ENCODE measurements at places on chromosomes 13 and 19.
A peak's percentile ranks its signal among the peaks of the same experiment; 100 is the strongest.

DNA sequence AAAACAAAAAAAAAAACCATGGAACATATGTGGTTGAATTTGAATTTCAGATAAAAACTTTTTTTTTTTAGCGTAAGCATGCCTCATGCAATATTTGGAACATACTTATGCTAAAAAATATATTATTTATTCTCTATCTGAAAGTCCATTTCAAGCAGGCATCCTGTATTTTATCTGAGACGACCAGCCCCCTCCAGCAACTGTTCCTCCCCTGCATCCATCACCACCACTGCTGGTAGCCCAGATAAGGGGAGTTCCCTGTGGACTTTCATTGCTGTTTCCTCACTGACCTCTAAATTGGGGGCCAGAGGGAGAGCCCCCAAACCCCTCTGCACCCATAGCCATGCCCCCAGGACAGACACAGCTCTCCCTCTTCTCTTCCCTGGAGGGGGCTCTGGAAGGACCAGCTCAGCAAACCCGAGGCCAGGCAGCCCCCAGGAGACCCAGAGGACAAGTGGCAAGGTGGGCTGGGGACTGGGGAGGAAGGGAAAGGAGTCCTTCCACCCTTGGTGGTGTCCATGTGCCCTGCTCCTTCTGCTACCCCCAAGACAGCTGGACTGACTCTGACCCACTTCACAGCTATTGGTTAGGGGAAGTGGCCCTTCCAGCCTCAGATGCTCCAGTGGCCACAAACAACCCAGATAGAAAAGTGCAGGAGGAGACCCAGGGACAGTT, 6.6 kb upstream of the SIGLEC12 start:
- DNase-seq = no peak

- DNase-seq = no peak
Observed at GRCh38 chr13:48585456-48585840, 52.6 kb upstream of the RCBTB2 start.

DNA sequence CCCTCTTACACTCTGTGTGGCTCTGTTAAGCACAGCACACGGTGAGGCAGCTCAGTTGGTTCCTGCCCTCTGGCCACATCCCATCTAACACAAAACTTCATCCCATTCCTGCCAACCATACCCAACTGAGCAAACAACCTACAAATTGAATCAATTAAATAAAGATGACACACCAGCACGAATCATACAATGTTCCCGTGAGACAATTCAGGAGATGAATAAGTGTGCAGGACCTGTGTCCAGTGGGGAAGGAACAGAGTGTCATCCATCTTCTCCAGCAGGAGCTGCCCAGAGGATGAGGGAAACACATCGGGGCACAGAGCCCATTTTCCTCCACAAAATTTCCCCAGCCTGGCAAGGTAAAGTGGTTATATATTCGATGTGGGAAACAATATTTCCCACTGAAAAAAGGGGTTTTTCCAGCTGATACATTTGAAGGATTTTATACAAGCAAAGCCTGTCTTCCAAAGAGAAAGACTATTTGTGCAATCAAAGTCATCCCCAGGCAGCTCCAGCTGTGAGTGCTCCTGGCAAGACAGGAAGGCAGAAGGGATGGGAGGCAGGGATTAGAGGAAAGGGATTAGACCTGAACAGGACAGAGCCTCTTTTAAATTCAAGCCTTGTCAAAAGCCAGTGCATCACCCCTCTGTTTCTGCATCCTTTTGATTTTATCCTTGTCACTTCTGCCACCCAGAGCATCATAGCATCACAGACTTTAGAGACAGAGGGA, 240.2 kb downstream of the LHFPL6 start:
- no peak for DNase-seq

- DNase-seq = peak; percentile 29
Observed at GRCh38 chr19:4172861-4173473, 9.4 kb downstream of the SIRT6 start.

DNA sequence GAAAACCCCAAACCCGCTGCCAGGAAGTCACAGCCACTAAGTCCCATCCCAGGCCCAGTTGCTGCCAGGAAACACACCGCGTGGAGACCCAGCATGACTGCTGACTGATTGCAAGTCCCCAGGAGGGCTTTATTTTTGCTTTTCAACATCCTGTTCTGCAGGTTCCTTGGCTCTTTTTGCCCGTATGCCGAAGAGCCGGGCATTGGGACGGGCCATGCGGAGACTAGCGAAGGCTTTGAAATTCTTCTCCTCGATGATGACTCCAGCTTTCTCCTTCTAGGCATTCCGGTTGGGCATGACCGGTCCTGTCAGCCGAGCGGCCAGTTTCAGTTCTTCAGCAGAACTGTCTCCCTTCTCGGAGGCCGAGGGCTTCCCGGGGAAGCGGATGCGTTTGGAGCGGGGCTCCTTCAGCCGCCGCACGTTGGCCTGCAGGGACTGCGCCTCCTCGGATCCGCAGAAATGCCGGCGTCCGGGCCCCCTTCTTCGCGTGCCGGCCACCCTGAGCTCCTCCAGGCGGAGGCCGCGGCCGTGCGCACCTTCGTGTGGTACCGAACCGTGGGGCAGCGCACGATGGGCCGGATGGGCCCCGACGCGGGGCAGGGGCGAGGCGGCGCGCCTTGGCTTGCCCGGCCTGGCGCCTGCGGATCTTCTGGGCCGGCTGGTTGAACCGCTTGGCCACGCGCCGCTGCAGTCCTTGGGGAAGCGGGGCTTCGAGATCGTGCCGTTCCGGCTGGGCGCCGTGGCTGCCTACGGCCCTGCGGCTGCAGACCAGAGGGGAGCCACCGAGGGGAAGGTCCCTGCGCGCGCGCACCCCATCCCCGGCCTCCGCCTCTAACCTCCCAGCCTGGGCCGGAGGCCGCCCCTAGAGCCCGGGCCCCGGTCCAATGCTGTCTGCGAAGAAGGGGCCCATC, 15.2 kb downstream of the ZSCAN5C start:
- DNase-seq = no peak

DNA sequence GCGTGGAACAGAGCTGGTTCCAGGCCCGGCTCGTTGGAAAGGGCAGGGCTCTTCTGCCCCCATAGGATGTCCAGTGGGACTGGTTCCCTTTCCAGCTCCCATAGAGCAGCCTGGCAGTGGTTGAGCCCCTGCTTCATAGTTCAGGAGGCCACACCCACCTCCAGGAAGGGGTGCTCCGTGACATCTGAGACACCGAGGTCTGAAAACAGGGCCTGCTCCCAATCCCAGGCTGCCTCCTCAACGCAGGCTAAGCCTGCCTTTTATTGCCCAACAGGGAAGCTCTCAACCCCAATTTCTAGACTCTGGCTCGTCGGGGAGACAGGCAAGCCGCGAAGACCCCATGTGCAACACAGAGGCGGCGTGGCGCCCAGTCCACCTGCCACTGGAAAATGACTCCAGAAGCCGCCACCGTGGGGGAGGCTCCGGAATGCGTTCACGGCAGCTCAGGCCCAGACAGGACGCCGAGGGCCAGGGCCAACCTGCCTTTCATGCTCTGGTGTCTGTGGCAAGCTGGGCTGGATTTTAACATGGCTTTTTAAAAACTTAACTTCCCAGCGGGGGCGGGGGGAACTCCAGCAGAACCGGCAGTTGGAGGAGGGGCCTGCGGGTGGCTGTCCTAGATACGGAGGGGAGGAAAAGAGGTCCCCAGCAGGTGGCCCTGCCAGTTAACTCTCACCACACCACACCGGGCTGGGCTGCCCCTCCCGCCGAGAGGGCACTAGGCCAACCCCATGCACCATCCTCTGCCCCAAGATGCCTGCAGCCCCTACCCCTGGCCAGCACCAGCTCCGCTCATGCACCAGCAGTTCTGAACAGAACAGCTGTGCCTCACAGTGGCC, 17.9 kb upstream of the TINCR start:
- DNase-seq = peak; percentile 21

- DNase-seq = no peak
Observed at GRCh38 chr13:65336087-65336749, 1893.9 kb downstream of the PCDH9 start.

DNA sequence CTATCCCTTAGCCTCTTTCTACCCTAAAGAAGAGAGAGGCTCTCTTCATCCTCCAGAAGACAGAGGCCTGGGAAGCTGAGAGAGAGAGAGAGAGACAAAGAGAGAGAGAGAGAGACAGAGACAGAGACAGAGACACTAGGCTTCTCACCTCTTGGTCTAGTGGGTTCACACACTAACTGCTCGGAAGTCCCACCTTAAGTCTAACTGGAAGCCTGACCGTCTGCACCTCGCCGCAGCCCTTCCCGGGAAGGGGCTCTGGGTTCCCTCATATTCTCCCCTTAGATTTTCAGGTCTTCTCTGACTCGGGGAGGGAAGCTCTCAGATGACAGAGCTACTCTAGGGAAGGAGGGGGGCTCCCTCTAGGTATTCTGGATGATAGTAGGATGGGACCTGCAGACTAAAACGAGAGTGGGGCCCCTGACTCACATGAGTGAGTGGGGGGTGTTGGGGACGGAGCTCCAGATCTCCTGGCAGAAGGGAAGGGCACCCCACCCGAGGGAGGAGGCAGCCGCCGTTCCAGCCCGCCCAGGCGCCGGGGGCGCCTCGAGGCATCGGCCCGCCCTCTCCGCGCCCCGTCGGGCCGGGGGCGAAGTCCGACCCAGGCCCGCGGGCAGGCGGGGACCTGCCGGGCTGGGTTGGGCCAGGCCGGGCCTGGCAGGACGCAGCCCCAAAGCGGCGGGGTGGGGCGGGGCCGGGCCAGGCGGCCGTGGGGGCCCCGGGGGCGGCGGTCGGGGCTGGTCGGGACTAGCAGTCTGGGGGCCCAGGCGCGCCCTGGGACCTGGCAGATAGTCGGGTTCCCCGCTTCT, 2.0 kb upstream of the JUNB start:
- DNase-seq = no peak

GRCh38 chr19:19422156-19422555, 16.7 kb downstream of the GATAD2A start:
- no peak for DNase-seq

- DNase-seq = no peak
Observed at GRCh38 chr19:342801-343421, 1.7 kb downstream of the MIER2 start.

DNA sequence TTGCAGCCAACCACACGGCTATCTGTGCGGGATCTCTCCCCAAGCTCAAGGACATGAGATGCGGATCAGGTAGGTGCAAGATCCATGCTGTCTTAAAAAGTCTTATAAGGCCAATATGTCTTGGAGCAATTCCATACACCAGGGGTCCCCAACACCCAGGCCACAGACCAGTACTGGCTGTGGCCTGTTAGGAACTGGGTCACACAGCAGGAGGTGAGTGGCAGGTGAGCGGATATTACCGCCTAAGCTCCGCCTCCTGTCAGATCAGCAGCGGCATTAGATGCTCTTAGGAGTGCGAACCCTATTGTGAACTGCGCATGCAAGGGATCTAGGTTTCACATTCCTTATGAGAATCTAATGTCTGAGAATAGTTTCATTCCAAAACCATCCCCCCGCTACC, 68.8 kb upstream of the ZNF599 start:
- no peak for DNase-seq

All from activated naive CD8-positive, alpha-beta T cell treated with anti-CD3 and anti-CD28 coated beads, Interleukin-2, amount 50 U/mL, for 16 hours (primary cell).